Occipital lobe (tissue), 3 donors: ENCODE measurements at places on chromosomes 1 and 21.

DNA sequence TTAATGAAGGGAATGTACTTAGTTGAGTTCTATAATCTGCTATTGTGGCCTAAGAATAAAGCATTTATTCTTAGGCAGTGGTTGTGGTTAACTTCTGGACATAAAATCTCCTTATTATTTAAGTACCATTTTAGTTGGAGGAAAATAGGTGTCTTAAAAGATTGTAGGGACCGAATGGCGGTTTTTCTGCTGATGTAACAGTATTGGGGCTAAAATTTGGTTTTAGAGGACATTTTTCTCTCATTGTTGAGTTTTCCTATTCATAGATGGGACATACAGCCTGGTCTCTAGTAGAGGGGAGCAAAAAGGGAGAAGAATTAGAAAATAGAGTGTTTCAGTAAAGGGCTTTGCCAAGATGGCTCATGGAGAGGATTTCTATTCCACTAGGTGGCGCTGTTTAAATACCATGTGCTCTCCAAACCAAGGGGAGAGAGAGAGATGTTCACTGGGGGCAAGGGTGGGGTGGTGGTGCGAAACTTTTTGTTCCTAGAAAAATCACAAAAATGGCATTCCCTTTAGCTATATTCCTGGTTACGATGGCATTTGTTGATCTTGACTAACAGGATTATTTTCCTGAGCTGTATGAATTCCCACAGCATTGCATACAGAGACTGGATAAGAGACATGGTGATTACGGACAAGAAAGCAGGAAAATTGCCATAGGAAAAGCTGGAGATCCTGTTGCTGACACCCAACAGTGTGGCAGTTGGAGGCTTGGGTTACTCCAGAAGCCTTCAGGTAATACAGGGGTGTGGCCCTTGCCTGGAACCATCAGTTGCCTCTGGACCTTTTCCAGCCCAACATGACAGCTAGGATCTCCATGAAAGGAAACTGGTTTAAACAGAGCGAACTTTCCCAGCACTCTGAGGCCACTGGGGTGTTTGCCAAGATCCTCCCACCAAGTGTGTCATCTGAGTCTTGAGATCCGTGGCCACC, 18.2 kb upstream of the FCGR2A start:
- DNase-seq, result no peak

DNA sequence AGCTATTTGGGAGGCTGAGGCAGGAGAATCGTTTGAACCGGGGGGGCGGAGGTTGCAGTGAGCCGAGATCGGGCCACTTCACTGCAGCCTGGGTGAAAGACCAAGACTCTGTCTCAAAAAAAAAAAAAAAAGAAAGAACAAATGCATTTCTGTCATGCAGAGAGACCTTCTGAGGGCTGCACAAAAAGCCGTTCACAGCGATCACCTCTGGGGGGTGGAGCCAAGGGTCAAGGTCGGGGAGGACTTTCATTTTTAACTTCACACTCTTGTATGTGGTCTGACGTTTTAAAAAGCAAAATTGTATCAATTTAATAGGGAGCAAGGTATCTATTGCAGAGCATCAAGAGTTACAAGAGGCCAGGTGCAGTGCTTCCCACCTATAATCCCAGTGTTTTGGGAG, 26.6 kb upstream of the CLDN14 start:
- DNase-seq, result no peak

GRCh38 chr1:17009706-17010105, 2.0 kb downstream of the ATP13A2 start:
- DNase-seq, result no peak

DNA sequence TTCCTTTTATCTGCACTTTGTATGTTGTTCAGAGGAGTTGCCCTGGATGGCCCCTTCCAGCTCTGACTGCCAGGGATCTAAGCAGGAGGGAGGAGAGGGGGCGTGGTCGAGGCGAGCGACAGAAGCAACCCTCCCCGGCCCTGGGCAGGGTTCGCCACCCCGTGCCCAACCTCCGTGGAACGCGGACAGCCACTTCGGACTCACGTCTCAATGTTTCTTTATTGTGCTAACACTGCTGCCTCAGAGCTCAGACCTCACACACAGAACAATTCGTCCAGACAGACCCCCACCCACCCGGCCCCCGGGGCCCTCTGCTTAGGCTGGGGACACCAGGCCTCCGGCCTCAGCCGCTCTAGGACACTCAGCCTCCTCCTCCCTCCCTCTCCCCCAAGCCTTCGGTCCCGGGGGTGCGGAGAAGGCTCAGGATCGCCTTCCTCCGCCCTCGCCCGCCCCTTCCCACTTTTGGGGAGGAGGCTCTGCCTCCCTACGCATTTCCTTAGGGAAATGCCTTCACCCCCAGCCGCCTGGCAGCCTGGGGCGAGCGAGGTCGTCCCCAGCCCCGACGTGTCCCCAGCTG, 8.3 kb downstream of the VSIG8 start:
- DNase-seq, result no peak

DNA sequence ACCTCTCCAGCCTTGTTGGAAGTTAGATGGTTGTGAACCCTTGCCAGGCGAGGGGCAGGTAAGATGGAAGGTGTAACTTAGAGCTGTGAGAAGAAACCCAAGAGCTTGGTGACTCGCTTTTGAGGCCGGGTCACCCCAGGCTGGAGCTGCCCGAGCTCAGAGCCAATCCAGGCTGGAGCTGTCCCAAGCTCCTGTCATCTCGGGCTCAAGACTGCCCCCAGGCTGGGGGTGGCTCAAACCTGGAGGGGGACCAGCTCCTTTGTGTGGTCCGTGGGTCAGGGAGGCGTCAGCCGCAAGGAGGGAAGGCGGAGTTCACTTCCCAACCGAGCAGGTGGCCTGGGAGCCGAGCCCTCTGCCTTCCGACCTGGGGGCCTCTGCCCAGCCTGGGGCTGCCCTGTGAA, 2.0 kb downstream of the HUNK start:
- no peak for DNase-seq

- DNase-seq, result no peak
Observed at GRCh38 chr1:27554759-27555699, 48.9 kb downstream of the AHDC1 start.

GRCh38 chr1:162388083-162388594, 6.6 kb downstream of the C1orf226 start:
- no peak for DNase-seq

- no peak for DNase-seq
Observed at GRCh38 chr1:49597436-49597835, 426.3 kb downstream of the AGBL4 start.

DNA sequence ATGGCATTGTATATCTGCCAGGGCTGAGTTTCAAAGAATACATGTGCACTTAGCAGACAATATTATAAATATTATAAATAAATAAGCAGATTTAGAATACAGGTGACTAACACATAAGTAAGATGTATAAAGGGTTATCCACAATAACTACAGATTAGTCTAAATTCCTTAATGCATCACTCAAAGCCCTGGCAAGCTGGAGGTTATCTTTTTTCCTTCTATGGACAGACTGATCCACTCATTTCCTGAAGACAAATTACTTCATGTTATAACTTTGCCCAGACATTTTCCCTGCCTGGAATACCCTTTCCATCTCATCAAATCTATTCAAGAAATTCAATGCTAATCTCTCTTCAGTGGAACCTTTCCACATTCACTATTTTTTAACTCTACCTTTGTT, 38.8 kb downstream of the LUZP1 start:
- no peak for DNase-seq

DNA sequence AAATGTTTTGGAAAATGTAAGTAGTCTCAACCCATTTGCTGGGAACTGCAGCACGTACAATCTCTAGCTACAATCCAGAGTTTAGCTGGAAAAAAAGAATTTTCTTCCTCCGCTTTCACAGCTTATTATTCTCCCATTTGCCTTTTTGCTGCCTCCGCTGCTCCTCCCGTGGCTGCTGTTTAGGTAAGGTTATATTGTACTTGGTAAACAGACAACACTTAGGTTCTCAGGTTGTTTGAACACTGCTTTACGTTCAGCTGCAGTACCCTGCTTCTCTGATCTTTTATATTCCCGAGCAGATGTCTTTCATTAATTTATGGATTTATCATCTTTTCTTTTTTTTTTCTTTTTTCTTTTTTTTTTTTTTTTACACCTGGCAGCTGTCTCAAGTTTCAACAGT, 14.3 kb downstream of the PROX1 start:
- DNase-seq, result no peak

GRCh38 chr1:206518206-206518605, 10.9 kb downstream of the RASSF5 start:
- DNase-seq, result no peak
